ENCODE measurements at places on chromosomes 13 and 19.
A peak's percentile ranks its signal among the peaks of the same experiment; 100 is the strongest.

DNA sequence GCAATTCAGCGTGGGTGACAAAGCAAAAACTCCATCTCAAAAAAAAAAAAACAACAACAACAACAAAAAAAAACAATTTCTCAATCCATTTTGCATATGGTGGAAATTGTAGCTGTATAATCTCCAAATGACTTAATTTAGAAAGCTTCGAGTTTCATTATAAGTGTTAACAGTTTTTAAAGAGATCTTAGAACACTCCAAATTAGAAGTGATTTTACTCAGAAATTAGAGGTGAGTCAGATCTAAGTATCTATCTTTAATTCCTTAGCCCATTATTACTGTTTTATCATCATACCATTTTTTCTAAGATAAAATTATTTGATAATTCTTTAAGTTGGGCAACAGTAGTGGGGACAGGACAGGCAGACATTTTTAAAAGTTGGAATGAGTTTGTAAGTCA lies 60.5 kb downstream of the ZMYM2 start:
- no peak for DNase-seq

DNA sequence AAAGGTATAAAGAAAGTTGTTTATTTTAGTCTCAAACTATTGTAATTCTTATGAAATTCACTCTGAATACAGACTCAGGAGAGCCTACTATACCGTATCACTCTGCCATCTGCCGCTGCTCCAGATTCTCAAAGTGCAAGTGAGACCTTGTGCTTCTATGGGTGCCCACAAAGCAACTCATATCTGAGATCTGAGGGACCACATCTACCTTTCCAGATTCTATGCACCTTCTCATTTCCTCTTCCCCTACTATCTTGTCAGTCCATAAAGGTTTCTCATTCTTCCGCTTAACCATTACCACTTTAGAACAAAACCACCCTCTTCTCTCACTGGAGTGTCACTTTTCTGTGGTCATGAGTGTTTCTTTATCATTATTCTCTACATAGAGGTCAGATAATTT lies 1236.9 kb downstream of the DIAPH3 start:
- no peak for DNase-seq

DNA sequence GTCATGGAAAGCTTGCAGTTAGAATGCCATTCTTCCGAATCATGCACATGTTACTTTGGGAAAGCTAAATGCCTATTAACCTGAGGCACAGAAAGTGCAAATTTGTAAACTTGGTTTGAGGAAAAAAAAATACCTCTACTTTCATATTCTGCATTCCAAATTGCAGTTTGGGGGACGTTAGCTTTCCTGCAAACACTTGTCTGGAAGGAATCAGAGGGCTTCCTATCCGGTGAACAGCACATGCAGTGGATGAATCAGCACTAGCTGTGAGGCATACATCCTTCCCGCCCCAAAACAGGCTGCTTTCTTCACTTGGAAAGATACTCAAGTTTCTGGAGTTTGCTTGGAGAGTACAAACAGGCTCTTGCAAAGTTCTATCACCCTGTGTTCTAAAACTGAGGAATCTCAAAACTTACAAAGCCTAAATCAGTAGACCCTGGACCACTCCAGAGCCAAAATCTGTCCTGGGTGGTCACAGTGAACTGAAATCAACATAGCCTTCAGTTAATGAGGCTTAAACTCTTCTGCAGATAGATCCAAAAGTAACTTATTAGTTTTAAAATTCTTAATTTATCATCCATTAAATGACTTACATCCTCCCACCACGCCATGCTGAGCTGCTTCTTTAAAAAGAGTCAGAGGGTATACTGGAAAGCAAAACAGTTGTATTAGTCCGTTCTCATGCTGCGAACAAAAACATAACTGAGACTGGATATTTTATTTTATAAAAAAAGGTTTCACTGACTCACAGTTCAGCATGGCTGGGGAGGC lies 802.3 kb upstream of the ARGLU1 start:
- DNase-seq, result no peak

- no peak for DNase-seq
Measured at GRCh38 chr13:39676315-39676876, 20.9 kb downstream of the COG6 start.

- DNase-seq, result no peak
Measured at GRCh38 chr19:5139583-5140325, 170.8 kb downstream of the KDM4B start.

GRCh38 chr19:49400029-49400428 lies 12.0 kb downstream of the KASH5 start:
- DNase-seq, result no peak

DNA sequence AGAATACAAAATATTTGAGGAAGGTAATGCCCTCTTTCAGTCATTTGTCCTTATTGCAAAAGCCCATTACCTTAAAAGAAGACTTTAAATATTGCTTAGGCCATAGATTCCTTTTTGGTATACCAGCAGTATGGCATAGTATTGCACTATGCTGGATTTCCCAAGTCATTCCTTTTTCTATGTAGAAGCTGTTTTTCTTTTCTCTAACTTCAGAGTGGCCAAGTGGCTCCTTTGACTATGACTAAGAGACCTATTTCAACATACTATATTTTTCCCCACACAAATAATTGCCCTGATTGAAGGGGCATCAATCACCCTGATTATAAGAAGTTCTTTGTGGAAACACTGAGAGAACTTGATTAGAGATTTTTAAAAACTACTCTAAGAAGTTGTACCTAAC lies 68.6 kb downstream of the UFM1 start:
- no peak for DNase-seq

GRCh38 chr13:31514932-31515331 lies 224.4 kb upstream of the RXFP2 start:
- no peak for DNase-seq

DNA sequence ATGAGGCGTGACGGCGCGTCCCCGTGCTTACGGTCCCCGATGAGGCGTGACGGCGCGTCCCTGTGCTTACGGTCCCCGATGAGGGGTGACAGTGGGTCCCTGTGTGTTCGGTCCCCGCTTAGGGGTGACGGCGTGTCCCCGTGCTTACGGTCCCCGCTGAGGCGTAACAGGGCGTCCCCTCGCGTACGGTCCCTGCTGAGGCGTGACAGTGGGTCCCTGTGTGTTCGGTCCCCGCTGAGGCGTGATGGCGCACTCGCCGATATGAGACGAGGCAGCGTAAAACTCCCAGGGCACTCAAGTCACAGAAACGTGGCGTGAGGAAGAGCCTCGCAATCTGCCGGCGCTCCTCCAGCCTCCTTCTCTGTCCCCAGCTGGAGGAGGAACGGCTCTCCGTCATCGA lies 20.9 kb downstream of the CFAP97D2 start:
- no peak for DNase-seq

DNA sequence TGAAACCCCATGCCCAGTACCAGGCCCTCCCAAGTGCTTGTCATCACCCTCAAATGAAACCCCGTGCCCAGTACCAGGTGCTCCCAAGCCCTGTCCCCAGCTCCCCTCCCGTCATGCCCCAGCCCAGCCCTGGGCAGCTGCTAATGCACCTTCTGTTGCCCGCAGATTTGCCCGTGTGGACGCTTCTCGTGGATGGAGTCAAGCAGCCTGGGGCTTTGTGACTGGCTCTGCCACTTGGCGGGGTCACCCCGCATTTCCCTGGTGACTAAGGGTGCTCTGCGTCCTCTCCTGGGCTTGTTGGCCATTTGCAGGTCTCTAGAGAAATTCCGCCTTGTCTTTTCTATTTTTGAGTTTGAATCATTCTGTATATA lies 82.7 kb downstream of the ATP11A start:
- DNase-seq, result no peak

- DNase-seq, result no peak
Measured at GRCh38 chr13:64767054-64767453, 2463.1 kb downstream of the PCDH9 start.

DNA sequence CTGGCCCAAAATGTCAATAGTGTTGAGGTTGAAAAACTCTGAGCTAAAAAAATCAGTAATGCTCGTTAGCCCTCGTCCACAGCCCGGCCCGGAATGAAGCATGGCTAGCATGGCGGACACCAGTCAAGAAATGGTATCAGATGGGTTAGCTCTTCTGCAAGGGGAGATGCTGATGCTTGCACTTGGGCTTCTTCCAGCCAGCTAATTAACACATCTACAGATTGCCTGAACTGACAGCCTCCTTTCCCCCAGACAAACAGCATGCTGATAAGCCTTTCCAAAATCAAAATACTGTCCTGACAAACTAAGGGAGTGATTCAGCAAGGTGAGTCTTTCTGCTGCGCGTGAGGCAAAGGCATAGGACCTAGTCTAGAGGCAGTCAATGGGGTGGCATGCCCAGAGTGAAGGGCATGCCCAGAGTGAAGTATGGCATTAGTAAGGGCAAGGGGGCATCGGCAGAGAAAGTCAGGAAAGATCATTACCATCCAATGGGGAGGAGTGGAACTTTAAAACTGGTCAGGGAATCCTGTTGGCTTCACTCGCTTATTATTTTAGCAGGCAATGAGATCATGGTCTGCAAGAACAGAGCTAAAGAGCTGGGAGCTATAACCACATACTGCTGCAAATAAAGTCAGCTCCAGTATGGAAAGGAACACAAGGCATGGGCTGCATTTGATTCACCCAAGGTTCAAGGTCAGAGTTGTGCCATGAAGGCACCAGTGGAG lies 30.2 kb upstream of the UBE2L5 start:
- no peak for DNase-seq

DNA sequence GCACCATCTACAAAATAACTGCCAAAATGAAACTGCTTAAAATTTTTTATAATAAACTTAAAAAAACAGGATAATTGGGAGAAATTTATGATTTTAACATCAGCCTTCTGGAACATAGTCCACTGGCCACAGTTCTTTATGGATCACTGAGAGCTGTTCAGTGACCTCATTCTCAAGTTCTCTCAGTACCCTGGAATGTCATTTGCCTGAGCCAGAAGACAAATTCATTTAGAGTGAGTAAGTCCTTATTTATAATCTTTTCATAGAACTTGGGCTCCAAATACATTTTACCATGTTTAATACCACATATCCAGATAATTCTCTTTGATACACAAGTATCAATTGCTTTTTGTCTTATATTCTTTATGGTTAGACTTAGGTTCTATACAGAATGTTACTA lies 87.6 kb downstream of the CAB39L start:
- no peak for DNase-seq

DNA sequence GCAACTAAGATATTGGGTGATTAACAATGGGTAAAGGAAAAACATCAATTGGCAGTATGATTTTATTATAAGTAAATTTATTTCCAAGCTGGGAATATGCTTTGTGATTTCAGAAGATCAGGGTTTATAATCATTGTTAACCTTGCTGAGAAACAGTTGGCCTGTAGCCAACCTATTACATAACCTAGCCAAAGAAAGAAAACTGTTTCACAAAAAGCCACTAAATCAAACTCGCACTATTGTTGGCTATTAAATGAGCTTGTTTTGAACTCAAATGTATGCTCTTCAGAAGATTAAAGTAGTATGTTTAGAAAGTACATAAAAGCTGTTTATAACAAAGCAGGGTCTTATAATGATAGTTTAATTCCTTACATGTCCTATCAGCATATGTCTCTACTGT lies 151.7 kb downstream of the LHFPL6 start:
- DNase-seq, result no peak

GRCh38 chr13:47038188-47038587 lies 141.3 kb upstream of the HTR2A start:
- DNase-seq, result no peak

- DNase-seq, result no peak
Measured at GRCh38 chr13:55613429-55614187, 1527.1 kb upstream of the PRR20A start.

GRCh38 chr19:14369399-14370168 lies 11.7 kb upstream of the ADGRE5 start:
- peak; percentile 70 for DNase-seq

DNA sequence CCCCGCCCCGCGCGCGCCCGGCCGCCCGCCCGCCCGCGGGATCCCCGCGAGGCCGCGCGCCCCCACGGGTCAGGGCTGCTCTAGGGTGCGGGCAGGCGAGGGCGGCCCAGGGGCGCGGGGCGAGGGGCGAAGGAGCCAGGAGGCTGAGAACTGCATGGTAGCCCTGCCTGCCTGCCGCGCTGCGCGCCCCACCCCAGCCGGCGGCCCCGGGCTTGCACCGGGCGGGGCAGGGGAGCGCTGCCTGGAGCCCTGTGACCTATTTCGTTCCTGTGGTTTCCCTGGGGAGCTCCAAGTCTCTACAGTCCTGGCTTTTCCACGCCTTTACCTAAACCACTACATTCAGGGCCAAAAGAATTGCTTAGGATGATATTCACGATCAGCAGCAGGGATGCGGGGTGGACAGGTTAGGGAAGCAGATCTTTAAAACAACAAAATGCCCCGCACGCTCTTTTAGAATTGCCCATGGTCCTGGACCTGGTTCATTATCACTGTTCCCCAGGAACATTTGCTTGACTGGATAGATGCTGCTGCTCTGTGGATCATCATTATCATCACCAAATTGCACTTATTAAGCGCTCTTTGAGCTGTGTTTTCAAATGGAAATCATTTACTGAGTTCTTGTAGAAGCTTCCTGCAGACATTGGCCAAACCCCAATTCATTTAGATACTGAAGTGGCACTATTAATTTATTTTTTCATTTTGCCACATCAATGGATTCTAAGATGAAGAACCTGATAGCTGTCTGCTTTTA lies 421 bp upstream of the GPR12 start:
- DNase-seq, result no peak

DNA sequence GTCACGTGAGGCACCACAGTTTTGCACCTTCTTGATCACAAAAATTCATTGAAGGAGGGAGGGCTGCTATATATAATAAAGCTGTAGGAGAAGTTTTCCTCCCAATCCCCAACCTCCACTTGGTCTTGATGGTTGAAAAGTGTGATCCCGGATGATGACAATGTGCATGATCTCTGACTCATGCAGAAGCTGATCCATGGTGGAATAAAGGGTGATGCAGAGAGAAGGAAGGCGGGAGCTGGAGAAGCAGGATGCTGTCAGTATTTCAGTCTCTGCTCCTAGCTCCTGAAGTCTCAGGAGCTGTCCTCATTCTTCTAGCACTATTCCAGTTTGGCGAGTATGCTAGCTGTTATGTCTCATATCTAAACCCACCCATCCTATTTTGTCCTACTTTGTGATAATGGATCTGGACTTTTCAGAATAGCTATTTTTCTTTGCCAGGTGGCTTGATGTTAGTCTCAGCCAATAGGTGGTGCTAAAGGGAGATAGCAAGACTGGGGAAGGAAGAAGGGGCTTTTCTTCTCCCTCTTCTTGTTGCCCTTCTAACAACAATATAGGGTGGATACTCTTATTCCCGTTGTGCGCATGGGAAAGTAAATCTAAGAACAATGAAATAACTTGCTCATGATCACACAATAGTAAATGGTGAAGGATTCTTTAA lies 65.6 kb upstream of the HTR2A start:
- DNase-seq, result no peak

GRCh38 chr19:55341171-55341588 lies 1.5 kb downstream of the KMT5C start:
- peak; percentile 41 for DNase-seq

DNA sequence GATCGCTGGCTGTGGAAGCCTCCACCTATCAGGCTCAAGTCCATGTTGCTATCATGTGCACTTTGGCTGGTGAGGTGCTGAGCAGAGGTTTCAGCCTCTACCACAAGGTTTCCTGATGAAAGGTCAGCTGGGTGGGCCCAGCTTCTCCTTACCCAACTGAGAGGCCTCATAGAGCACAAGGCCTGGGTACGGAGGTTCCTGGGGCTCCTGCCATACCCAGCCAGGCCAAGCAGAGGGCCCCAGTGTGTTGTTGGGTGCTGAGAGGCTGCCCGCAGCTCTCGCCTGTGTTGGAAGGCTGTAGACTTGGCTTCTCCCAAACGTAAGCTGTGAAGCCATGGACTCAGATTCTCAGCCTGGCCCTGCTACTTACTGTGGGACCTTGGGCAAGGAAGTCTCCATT lies 28.2 kb downstream of the ACTN4 start:
- no peak for DNase-seq

GRCh38 chr19:39531834-39532232 lies 819 bp downstream of the EID2B start:
- no peak for DNase-seq

Measured in stimulated activated CD4-positive, alpha-beta T cell treated with anti-CD3 and anti-CD28 coated beads, Interleukin-1b, Interleukin-23, amount 100 ng/mL, for 1 hour (primary cell).